Activated T-cell treated with anti-CD3 and anti-CD28 coated beads, Interleukin-2, amount 50 U/mL, for 72 hours (primary cell): ENCODE measurements at places on chromosomes 12 and 14.

DNA sequence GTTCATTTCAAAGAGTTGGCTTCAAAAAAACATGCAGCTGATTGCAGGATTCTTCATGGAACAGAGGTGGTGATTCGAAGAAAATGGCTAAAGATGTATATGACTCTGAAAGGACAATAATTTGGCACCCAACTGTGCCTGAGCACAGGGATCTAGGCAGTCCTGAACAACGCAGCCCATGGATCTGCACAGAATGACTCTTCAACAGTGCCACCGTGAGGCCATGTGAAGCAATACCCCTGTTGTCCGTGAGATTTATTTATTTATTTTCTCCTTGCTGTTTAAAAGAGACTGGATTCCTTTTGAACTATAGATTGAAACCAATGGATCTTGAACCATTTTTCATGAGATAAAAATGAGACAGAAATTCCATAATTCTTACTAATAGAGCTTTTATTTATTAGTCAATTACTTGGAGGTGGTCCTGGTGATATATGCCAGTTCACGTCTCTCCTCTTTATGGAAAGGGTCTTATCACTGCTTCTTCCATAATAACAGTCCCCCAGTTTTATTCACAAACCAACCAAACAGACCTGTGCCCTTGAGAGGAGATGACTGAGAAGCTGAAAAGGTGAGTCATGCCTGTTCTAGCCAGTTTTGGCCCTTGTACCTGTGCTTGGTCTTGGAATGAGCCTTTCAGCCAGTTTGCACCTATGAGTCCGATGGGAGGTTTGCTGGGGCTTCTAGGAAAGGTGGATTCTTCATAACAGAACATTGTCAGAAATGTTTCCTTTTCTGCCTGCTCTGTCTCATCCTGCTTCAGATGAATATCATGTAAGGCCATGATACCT, 1598.3 kb downstream of the AACS start:
- peak; percentile 1 for DNase-seq

DNA sequence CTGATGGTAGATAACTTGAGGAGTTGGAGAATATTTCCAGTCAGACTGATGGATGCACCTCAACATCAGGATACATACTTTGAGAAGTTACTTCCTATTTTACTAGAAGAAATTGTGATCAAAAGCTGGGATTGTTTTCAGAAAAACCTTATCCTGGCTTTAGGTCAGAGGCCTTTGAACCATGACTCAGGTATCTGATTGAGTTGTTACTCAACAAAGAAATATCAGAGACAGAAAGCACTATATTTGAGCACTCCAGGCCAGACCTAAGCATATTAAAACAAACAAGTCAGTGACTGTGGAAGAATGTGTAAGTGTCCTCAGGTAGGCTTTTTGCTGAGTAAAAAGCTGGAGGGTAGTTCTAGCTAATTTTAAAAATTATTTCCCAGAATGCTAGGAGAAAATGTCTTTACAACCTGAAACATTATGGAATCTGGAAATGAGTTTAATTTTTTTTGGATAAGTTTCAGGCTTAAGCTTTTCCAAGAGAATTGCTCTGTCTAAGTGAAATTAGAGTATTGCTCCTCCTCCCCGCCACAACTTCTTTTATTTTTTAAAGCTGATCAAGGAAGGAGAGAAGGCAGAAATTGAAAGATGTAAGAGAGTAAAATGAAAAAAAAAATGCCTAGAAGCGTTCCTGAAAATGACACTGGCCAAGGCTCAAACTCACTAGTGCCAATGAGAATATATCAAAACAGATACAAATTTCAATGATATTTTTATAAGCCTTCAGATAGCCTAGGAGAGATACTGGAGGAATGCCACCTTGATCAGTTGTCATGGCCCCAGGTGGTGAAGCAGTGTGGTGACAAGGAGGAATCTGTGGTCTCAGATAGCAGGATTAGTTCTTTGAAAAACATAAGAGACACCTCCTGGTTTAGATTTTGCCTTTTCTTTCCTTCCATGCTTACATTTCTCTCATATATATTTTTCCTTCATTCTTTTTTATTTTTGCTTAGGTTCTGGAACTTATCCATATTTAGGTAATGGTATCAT, 790.3 kb downstream of the TMTC2 start:
- DNase-seq: no peak

GRCh38 chr12:51269174-51270066, 795 bp downstream of the SMAGP start:
- peak; percentile 62 for DNase-seq

GRCh38 chr12:47189728-47190127, 110.0 kb upstream of the AMIGO2 start:
- no peak for DNase-seq
